ENCODE measurements at places on chromosomes 11 and 22.

GRCh38 chr11:132347156-132348090 is 977.0 kb downstream of the NTM start:
- DNase-seq: no peak

GRCh38 chr22:49305214-49305965 is 522.3 kb downstream of the BRD1 start:
- DNase-seq: peak; percentile 47

DNA sequence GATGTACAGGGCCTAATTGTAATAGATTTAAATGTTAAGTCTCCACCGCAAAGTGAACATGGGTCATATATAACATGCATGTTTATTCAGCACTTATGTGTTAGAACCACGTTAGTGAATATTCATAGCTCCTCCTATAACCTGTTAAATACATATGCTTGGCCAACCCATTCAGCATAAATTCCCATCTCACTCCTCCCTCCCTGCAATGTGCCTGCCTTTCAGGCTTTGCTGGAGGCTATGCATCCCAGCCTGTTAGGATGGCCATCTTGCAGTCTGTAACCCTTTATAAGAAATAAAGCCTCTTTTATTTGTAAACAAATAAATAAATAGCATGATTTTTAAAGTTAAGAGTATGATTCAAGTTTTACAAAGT is 1.7 kb upstream of the OOSP4A start:
- no peak for DNase-seq

DNA sequence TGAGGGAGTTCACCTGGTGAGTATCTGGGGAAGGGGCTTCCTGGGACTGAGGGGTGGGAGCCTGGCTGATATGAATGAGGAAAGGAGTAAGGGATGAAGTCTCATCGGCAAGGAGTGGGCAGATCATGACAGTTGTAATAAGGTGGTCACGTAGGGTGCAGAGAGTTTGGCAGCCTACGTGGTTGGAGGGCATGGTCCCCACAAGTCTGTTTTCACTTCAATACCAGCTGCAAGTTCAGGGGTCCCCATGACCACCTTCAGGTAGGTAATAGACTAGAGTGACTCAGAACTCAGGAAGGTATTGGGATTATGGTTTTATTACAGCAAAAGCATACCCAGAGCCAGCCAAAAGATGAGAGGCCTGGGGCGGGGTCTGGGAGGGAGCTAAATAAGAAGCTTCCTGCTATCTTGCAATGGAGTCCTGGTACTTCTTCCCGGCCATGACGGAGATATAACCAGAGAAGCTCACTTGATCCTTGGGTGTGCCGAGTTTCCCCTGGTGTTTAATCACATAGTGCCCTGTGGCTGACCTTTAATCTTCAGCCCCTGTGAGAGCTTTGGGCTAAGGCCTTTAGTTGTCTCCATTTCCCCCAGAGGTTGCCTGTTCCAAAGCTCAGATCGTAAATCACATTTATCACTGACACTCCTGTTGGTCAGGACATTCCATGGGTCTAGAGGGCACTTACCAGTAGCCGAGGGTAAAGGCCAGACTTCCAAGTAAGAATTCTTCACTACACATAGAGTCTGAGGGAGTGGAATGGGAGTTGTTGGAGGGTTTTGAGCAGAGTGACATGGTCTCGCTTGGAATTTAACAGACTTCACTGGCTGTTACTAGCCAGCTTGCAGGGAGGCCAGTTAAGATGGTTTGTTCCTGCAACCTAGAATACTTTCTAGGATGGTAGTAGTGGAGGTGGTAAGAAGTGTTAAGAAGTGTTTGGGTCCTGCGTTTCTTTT is 9.1 kb downstream of the SLC3A2 start:
- DNase-seq: no peak

DNA sequence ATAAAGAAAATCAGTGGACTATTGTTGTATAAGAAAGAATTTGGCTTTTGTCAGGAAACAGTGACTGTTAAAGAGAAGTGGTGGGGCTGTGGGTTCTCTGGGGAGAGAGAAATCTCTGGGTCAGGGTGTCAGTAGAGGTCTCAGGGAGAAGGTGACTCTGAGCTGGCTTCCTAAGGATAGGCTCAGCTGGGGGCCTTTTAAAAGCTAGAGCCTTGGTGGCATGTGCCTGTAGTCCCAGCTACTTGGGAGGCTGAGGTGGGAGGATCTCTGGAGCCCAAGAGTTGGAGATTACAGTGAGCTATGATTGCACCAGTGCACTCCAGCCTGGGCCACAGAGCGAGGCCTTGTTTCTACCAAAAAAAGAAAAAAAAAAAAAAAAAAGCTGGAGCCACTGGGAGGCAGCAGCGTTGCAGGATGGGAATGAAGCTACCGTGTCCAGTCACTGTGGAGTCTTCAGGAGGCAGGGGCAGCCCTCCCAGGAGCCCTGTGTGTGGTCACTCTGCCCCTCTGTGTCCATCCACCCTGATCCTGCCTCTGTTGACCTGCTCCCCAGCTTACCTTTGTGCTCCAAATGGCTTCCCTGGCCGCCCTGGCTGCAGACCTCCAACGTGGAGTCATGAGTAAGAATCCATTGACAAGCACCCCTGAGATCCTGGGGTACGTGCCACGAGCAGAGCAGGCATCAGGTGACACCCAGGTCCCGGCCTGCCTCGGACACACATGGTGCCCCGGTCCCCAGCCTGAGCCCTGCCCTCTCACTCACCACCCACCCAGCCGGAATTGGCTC is 5.4 kb upstream of the MIF start:
- no peak for DNase-seq
